ENCODE measurements at places on chromosomes 4 and X.

GRCh38 chrX:112085149-112085548, 2.6 kb upstream of the TRPC5 start:
- DNase-seq: no peak

DNA sequence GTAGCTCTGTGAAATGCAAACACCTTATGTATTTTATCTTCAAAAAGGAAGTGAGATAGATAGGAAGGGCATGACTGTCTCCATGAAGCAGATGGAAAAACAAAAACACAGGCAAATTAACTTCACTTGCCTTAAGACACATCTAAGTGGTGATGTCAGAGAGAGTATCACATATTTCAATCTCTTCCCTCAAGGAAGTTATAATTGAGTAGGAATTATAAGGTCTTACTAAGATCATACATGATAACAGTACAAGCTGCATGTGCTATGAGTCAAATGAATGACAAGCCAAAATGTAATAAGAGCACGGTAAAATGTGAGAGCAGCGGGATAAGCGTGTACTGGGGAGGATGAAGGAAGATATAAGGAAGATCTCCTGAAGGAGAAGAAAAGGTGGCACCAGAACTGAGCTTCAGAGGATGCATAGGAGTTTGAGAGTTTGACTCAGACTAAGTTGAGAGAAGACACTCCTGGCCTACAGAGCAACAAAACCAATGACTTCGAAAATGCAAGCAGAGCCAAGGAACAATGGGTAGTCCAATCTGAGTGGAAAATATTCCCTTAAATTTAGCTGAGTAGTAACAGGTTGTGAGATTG, 43.3 kb upstream of the GALNT7 start:
- no peak for DNase-seq

DNA sequence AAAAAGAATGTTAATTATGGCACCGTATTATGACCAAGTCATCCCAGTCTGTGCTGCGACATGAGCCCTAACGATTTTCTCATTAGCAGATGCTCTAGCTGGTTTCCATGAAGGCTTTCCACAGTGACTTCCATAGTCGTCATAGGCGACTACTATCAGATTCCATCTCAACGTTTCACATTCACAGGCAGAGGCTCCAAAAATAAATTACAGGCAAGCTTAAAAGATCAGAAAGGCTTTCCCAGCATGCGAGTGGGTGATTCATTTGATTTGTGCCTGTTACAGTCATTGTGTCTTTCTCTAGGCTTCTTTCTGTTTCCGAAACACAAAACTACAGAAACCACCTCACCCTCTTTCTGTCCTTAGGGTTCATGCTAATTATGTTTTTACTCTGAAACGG, 43.2 kb downstream of the PALLD start:
- DNase-seq: peak; percentile 76

DNA sequence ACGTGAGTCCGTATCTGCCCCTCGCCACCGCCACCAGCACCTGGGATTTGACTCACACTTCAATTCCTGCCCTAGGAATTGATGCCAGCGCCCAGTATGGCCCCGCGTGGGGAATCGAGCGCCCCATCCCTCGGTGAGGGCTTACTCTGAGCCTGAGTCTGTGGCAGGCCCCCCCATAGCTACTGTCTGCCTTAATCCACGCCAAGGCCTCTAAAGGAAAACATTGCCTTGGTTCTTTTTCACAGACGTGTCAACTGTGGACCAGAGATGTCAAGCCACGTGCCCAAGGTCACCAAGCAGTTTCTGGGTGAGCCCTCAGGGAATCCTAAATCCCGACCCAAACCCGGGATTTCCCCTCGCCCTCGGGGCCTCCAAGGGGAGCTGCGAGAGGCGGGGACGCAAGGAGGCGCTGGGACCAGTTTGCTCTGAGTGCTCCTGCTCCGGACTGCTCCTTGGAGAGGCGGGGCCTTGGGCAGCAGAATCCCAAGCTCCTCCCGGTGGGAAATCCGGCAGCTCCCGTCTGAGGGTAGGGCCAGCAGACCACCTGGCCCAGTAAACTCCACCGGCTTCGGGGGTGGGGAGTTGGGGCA, 12.9 kb downstream of the MSX1 start:
- DNase-seq: no peak

DNA sequence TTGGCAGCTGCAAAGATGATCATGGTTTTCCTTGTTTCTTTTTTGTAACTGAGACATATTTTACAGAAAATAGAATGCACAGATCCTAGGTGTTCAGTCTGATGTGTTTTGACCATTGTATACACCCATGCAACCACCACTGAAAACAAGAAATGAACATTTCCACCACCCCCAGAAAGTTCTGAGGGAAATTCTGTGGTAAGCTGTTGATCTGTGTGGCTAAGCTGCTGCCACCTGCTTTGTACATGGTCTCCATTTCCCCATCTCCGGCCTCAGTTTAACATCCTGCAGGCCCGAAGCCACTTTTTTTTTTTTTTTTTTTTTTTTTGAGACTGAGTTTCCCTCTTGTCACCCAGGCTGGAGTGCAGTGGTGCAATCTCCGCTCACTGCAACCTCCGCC, 65.3 kb downstream of the NYX start:
- DNase-seq: no peak

DNA sequence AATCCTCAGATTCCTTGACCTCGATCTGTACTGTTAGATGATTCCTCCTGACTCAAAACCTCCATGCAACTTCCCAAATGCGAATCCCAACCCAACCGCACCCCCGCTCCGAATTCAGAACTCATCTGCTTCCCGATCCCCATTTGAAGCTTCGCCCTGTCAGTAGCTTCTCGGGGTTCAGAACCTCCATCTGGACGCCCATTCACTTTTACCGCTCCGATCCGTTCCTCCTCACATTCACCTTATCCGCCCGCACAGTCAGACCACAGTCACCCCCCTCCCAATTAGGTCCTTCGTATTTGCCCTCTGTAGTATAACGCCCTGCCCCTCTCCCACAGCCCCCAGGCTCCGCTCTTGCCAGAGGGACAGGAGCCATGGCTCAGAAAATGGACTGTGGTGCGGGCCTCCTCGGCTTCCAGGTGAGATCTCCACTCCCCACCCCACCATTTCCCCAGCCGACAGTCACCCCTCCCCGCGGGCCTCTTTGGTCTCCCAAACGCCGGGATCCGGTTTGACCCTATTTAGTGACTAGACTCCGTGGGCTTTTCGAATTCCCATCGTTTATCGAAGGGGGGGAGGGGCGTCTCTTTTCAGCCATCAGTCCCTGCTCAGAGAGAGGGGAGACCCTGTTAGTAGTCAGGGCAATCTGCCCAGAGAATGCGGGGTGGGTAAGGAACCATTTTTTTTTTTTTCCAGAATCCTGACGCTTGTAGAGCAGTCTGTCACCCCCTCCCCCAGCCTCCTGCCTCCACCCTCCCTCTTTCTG, 691 bp downstream of the MAGED1 start:
- DNase-seq: peak; percentile 58

DNA sequence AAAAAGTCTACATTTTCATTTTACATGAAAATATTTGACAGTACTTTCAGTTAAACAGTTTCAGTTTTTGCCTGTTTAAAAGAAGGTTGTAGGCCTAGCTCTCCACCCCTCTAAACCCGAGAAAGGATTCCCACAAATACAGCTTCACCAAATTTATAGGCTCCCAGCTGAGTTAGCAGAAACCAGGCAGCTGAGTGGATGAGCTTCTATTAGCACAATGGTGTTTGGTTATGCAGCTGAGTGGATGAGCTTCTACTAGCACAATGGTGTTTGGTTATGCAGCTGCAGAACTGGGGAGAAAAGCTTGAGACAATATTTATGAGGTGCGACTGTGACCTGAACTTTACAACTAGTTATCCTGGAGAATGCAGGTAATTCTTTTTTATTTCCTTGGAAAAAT, 36.6 kb upstream of the PAQR3 start:
- no peak for DNase-seq

- DNase-seq: no peak
These were observed 156.4 kb upstream of the GATB start for GRCh38 chr4:151917145-151917734.

- DNase-seq: no peak
These were observed 235.4 kb upstream of the FGF13 start for GRCh38 chrX:138946926-138947325.

DNA sequence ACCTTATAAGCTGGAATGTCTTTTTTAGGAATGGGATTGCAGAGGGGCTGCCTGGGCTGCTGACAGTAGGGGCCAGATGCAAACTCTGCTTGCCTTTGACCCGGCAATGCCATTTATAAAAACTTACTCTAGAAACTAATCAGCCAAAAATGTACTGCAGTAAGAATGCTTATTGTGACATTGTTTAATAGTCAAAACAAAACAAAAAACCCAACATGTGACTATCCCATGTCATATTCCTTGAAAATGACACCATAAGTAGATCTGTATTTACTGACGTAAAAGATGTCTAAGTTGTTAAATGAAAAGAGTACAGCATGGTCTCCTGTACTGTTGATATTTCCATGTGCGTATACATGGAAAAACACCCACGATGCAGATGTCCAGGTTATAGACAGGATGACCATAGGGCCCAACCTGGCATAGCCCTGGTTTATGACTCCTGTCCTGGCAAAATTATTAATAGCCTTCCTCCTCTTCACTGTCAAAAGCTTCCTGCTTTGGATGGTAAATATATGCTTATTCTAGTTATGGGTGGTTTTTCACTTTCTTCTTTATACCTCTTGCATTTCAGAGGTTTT, 138.9 kb downstream of the PTTG2 start:
- DNase-seq: no peak

- DNase-seq: no peak
These were observed 61.5 kb upstream of the HHIP start for GRCh38 chr4:144584428-144584827.

GRCh38 chr4:33160126-33160525, 2440.0 kb downstream of the PCDH7 start:
- peak; percentile 62 for DNase-seq

GRCh38 chr4:68349279-68349648, 626 bp downstream of the YTHDC1 start:
- peak; percentile 34 for DNase-seq

- peak; percentile 54 for DNase-seq
These were observed 10.4 kb downstream of the AFP start for GRCh38 chr4:73446336-73446938.

DNA sequence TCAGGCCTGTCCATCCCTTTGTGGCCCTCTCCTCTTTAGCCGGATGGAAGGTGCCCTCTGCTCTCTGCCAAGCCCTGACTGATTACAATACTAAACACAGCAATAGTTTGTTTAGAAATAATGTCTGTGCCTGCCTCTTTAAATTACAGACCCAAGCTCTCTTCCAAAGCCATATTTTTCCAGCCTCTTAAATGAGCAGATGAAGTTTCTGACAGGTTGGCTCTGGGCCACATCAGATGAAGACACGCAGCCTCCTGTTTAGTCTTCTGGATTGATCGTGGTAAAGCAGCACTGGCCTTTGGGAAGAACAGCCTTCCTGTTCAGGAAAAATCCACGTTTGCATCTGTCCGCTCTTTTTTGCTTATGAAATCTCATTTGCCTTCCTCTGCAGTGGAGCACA, 133.6 kb downstream of the CPE start:
- DNase-seq: no peak

DNA sequence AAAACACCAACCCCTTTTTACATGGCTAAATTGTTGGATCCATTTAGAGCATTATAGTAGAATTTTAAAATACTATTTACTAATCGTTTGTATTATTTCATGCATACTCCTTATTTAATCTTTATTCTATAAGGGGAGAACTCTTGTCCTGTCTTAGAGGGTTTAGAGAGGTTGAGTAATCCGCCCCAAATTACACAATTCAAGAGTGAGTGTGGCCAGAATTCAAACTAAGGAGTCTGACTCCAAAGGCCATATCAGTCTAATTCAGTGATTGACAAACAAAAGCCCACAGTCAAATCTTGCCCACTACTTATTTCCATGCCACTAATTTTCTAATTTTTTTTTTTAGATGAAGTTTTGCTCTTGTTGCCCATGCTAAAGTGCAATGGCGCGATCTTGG, 33.7 kb upstream of the NEIL3 start:
- no peak for DNase-seq

DNA sequence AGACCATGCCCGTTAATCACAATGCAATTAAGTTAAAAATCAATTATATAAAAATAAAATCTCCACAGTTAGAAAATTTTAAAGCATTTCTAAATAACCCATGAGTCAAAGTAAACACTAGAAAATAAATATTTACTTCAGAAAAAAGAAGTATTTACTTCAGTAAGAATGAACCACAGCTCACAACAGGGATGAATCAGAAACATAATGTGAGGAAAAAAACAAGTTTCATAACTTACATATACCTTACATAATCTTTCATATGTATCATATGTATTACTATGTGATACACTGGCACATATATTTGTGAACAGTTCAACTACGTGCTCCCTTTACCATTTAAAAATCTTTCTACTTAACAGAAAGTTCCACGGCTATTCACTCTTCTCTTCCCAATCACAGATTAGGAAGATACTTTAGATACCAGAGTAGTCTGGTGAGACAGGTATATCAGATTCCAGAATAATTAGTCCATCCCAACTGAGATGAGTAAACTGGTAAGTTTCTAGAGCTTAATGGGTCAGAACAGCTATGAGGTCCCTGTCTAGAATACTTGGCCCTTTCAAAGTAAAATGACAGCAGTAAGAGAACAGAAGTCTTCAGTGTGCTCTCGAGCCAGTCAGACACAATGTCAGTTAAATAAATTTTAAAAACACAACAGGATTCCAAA, 70.3 kb downstream of the SH3RF1 start:
- no peak for DNase-seq

- no peak for DNase-seq
These were observed 27.6 kb downstream of the HPGD start for GRCh38 chr4:174494726-174495125.

DNA sequence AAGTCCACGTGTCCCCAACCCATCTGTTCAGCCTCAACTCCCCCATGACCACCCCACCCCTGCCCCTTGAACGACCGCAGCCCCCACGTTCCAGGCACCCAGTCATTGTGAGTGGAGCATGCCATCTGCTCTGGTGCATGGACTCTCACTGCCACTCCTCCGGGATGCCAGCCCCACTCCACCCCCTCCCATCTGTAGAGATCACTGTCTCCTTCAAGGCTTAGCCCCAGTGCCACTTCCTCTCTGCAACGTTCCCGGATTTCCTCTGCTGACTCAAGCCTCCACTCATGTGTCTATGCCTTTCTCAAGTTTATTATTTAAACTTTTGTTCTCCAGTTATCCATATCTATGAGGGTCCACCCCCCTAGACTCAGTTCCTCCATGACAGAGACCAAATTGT, 54.0 kb downstream of the MAML3 start:
- DNase-seq: no peak

- DNase-seq: no peak
These were observed 7.3 kb downstream of the SLC25A5 start for GRCh38 chrX:119475389-119476101.

GRCh38 chr4:111649308-111649707, 495.9 kb upstream of the FAM241A start:
- DNase-seq: no peak

GRCh38 chrX:335758-336155, 17.2 kb upstream of the GTPBP6 start:
- no peak for DNase-seq
